GM13977 (cell line): ENCODE measurements at places on chromosomes 11 and 22.
A peak's percentile ranks its signal among the peaks of the same experiment; 100 is the strongest.

DNA sequence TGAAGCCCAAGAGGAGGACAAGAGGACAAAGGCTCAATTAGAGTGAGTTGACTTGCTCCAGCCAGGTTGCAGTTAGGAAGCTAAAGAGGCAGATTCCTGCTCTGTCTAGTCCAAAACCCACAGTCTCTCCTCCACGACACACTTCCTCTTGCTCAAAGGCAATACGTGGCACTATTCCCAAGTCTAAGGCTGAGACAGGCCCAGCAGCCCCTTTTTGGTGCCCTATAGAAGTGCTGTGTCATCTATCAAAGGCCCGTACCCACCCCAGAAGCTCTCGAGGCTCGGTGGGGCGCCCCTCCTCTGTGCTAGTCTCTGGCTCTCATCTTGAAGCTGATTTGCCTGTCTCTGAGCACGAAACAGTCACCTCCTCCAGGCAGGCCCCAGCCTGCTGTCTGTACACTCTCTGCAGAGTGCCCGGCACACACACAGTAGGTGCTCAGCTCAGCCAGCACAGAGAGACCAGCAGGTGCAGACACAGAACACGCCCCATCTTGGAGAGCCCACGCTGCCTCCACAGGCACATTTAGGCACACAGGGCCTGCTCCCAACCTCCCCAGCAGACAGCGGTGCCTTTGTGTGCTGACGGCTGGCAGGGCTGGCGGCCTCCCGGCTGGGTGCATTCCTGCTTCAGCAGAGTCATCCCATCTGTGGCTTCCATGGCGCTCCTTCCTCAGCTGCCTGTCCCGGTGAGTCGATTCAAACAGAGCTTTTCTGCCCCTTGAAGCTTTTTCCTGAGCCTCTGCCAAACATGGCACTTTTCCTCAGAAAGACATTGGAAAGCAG lies 52.8 kb downstream of the MYH9 start:
- DNase-seq = no peak

DNA sequence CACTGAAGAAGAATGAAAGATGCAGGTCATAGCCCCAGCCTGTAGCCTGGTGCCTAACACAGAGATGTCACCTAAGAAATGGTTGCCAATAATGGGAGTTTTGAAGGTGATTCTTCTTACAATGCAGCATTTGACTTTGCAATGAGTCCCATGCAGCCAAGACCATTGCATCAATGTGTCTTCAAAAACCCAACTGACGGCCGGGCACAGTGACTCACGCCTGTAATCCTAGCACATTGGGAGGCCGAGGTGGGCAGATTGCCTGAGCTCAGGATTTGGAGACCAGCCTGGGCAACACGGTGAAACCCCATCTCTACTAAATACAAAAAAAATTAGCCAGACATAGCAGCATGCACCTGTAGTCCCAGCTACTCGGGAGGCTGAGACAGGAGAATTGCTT lies 89.3 kb upstream of the ASPHD2 start:
- DNase-seq = no peak

DNA sequence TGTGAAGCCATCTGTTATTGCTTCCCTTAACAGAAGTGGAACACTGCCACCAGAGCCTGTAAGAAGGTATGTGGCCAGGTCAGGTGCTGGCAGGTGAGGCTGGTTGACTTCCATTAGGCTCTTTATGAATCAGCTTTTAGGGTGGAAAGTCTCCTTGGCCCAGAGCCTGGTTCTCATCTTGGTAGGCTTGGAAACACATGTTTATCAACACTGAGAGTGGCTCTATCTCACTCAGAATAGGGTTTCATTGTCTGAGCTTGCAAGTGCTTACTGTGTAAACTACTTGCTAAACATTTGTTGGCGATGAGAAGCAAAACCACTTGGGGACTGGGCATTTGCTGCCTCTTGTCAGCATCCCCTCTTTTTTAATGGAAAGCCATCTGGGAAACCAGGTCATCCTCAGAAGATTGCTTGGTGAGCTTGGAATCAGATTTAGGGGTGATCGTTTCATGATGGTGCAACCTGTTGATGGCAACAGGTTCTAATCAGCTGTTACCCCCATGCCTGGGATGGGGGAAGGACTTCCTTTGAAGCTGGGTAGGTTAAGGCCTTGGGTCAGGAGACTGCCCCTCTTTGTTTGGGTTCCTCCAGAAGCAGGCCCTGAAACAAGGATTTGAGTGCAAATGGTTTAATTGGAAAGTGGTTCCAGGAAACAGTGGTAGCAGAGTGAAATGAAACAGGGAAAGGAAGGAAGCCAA lies 75.0 kb upstream of the AMPD3 start:
- no peak for DNase-seq

GRCh38 chr11:20342347-20343141 lies 21.0 kb upstream of the HTATIP2 start:
- no peak for DNase-seq

DNA sequence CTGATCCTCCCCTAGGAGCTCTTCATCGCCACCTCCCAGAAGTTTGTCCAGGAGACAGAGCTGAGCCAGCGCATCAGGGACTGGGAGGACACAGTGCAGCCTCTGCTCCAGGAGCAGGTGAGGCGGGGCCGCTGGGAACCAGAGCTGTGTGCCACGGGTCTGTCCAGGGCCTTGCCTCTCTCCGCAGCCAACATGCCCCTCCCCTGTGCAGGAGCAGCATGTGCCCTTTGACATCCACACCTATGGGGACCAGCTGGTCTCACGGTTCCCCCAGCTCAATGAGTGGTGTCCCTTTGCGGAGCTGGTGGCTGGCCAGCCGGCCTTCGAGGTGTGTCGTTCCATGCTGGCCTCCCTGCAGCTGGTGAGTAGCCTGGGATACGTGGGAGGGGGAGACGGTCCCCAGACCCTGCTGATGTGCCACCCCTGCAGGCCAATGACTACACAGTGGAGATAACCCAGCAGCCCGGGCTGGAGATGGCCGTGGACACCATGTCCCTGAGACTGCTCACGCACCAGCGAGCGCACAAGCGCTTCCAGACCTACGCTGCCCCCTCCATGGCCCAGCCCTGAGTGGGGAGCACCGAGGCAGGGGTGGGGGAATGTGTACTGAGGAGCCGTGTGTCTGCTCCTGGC lies 2.5 kb downstream of the SCO2 start:
- DNase-seq = no peak

DNA sequence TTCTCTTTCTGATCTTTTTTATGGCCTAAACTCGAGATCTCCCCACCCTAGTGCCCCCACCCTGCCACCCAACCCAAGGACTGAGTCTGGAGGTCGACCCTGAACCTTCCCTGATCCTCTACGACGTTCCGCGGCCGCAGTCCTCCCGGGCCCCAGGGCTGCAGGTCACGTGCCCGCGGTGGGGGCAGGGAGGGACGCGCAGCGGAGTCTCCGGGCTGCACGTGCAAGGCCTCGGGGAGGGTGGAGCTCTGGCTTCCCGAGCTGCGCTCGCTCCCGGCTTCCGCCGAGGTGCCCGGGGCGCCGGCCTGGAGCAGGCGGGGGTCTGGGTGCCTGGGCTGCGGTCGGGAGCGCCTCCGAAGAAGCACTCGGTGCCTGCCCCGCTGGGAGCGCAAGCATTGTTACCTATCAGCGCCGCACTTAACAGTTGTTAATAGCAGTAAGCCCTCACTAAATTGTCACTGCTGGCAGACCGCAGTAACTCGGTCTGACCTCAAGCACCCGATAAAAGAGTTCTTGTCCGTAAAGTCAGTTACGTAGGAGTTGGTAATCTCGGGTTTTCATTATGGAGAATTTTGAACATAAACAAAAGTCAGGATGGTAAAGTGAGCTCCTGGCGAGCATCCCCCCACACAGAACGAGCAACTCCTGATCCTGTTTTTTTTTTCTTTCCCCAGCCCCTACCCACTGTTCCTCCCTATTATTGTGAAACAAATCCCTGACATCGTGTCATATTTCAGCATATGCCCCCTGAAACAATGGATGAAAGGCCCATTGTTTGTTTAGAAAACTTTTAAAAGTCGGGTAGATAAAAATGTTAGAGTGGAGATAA lies 69.7 kb upstream of the EP300 start:
- DNase-seq = peak; percentile 78

DNA sequence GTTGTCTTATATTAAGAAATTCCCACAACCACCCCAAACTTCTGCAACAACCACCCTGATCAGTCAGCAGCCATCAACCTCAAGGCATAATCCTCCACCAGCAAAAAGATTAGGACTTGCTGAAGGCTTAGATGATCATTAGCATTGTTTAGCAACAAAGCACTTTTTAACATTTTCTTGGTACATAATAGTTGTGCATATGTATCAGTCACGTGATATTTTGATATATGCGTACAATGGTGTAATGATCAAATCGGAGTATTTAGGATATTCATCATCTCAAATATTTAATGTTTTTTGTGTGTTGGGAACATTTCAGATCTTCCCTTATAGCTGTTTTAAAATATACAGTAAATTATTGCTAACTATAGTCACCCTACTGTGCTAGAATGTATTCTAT lies 73.5 kb upstream of the API5 start:
- DNase-seq = no peak

GRCh38 chr11:47108214-47108613 lies 68.5 kb downstream of the ARFGAP2 start:
- DNase-seq = no peak

DNA sequence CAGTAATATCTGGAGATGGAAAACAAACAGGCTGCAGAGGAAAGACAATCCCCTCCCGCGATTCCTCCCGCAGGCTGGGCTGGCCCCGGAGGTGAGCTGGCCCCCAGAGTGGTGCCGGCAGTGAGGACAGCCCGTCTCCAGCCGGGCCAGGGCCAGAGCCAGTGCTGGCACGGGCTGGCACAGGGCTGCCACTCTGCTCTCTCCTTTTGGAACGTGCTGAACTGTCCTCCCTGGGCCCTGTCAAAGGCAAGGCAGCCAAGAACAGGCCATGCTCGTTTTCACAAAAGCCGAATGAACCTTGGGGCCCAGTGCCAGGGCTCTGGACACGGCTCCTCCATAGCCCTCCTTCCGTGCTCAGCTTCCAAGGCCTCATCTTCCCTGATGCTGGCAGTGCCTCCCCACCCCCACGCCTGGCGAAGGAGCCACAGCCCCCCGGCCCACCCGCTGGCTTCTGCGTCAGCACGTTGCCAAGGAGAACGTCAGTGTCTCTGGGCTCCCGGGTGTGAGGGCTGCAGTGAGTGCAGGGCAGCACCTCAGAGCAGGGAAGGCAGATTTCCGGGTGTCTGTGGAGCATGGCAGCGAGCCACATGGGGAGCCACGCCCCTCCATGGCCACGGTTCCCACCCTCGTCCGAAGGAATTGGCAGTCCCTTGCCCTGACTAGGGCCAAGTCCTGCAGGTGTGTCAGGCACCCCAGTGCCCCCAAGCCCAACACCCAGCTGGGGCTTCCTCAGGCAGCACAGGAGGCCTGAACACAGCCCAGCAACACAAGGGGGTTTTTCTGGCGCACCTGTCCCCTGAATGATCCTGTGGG lies 28.6 kb downstream of the GNAZ start:
- no peak for DNase-seq

DNA sequence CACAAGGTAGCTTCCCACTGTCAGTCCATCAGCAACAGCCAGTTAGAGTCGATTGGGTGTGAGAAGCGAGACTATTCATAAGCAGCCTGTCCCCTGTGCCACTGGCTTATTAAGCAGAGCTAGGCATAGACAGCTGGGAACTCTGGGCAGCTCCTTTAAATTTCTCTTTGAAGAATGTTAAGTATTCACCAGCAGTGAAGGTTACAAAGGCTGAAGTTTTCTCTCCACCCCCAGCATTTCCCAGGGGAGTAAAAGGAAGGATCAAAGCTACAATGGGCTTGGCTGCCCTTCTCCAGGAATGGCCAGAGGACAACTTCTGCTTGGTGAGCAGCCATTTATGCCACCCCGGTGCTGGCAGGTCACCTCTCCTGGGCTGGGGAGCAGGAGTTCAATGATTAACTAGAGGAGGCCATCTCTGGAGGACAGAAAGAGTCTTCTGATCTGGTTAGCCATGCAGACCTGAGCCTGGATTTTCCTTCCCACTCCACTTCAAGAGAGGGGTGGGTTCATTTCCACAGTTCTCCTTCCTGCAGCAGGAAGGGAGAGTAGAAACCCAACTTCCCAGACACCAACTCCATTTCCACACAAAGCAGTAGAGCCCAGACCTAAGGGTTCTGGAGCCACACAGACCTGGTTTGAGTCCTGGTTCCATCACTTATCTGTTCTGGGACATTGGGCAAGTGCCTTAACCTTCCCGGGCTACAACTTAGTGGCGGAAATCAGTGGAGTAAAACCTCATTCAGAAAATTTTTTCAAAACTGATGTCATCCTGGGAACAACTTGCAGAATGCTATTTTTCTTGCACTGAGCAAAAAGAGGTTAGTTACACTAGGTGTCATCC lies 22.6 kb downstream of the POU2AF3 start:
- DNase-seq = no peak

DNA sequence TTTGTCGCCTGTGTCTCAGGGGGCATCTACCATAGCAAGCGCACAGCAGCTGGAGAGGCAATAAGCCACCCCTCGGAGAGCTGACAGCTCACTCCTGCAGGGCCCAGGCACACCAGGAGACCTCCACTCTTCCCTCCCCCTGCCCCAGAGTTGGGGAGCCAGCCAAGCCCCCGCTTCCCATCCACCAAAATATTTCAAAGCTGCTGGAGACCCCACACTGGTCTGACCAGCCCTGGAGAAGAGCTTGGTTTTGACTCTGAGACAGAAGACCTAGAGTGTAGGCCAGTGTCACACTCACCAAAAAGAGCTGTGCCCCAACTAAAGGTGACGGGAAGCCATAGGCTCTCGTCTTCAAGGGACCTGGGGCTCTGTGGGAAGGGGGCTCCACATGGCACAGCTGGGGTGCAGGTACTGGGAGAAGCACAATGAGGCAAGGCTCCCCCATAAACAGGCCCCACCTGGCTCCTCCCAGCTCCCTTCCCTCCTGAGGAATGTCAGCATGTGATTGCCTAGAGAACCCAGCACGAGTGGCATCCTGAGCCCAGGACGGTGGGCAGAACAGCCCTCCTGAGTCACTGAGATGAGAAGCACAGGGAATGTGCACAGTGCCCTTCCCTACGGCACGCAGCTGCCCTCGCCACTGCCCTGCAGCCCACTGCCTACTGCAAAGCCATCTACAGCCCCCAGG lies 5.8 kb upstream of the GNAZ start:
- DNase-seq = no peak

DNA sequence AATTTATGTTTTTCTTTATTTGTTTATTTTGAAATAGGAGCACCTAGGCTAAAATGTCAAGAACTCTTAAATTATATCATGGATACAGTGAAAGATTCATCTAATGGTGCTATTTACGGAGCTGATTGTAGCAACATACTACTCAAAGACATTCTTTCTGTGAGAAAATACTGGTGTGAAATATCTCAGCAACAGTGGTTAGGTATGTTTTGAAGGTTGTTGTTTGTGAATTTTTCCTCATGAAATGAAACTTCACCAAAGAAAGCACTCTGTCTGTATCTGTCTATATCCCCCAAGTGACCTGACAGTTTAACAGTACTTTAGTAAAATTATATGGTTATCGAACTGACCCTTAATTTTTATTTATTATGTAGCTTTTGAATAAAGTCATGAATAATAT lies 12.8 kb downstream of the ATM start:
- DNase-seq = no peak

GRCh38 chr11:13012056-13012661 lies 3.0 kb downstream of the RASSF10 start:
- no peak for DNase-seq
